Cardiac muscle cell (in vitro differentiated cells and primary cell): ENCODE measurements at places on chromosomes 12 and 14. TPM values are rescaled to one million over a fixed set of nuclear protein-coding genes. Genes with fewer than 3 reads are reported as not detected.

Gene SMCO2
- not detected in 2 replicates for total RNA-seq

Gene MYH7
- total RNA-seq = 82.8 and 134 TPM in 2 replicates

- no peak overlapping the region for H3K4me3 ChIP-seq
- H3K36me3 ChIP-seq = no peaks in the 10 kb centered on the region
- H3K4me1 ChIP-seq = peaks cover 8% of the 10 kb centered on the region
- H3K27me3 ChIP-seq = no peaks in the 10 kb centered on the region
Measured at GRCh38 chr14:59131938-59132795, 56.3 kb upstream of the DAAM1 start.

Gene ADSS1
- total RNA-seq = 53.8 and 63.8 TPM in 2 replicates

- no peak overlapping the region for H3K27ac ChIP-seq
- H3K4me1 ChIP-seq = peaks cover 8% of the 10 kb centered on the region
- no peak overlapping the region for H3K4me3 ChIP-seq
- peaks cover 100% of the 10 kb centered on the region for H3K27me3 ChIP-seq
- no peaks in the 10 kb centered on the region for H3K36me3 ChIP-seq
- DNase-seq = no peak
Measured at GRCh38 chr14:102926104-102926503, 3.6 kb downstream of the AMN start.

DNA sequence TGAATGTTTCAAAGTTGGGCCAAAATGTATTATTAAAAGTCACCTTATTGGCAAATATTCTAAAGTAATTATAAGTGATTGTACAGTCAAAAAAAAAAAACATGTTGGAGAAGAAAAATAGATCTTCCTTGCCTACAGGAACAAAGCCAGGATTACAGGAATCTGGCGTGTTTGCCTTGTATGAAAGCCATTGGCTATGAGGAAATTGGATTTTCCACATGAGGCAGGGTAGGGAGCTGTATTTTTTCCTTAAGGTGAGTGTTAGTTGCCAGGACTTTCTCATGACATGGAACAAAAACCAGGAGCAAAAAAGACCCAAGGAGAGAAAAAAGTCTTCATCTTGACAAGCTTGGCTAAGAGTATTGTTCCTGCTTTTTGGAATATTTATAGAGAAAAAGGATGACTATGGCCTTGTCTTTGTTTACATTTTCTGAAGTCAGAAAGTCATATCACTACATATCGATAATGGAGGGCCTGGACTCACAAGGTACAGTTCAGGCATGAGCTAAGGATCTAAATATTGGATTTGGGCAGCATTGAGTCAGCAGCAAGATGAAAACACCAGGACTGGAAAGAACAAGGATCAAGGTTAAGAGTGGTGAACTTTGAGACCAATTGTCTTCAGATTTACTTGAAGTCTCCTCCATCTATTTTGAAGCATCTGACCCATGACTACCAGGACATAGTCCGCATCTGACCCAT is 68.4 kb upstream of the FLRT2 start:
- H3K4me1 ChIP-seq = no peaks in the 10 kb centered on the region
- H3K27ac ChIP-seq = no peak overlapping the region
- no peak for DNase-seq
- H3K4me3 ChIP-seq = no peak overlapping the region

GRCh38 chr14:66295386-66295785 is 190.8 kb upstream of the CCDC196 start:
- no peak overlapping the region for H3K4me3 ChIP-seq
- DNase-seq = no peak
